Left ventricle myocardium superior (tissue), 1 donor: ENCODE measurements at places on chromosomes 4 and X. TPM values are rescaled to one million over a fixed set of nuclear protein-coding genes. Genes with fewer than 3 reads are reported as not detected.

The ERCC6L gene
- 0.05 TPM for total RNA-seq

The SLC6A14 gene
- total RNA-seq, result not detected

The AFP gene
- total RNA-seq, result not detected

The CORIN gene
- total RNA-seq, result 96.8 TPM

The NXF2 gene
- total RNA-seq, result not detected

The ATXN3L gene
- total RNA-seq, result not detected

The KLB gene
- 0.12 TPM for total RNA-seq

DNA sequence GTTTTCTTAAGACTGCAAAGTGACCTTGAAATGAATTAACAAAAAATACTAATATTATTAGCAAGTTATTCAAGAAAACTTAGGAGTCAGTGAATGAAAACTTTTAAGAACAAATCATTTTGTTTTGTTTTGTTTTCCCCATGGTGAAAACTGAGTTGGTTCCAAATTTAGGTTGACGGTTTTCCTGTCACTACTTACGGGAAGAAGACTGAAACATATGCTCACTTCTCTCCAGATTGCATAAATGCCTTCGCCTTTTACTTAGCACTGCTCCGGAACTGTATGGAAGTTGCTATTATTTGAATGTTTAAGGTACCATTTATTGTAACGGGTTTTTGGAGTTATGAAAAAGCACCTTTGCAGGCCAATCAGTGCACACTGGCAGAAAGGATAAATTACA is 42.8 kb downstream of the DOCK11 start:
- no peak for DNase-seq

DNA sequence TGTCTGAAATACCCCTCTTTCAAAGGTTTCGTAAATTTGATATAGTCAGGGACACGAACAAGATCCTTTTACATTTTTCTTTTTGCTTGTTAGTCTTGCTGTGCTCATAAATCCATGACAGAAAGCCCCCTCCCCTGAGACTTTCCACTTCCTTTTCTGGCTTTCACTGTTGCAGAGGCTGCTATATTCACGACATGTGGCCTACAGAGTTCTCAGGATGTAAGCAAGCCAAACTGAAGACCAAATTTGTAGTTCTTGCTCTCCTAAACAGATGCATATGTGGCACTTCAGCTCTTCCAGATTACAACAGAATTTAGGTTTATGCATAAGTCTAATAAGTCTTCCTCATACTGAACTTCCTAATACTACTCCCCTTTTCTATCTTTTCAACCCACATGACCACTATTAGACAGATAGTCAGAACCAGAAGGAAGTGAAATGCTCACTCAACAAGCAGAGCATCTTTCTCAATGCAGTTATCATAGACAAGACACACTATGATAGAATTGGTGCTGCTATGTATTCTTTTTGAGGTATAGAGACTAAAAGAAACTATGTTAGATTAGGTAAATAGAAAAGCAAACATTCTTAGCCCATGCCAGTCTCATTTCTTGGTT is 15.0 kb downstream of the BTK start:
- no peak for DNase-seq

DNA sequence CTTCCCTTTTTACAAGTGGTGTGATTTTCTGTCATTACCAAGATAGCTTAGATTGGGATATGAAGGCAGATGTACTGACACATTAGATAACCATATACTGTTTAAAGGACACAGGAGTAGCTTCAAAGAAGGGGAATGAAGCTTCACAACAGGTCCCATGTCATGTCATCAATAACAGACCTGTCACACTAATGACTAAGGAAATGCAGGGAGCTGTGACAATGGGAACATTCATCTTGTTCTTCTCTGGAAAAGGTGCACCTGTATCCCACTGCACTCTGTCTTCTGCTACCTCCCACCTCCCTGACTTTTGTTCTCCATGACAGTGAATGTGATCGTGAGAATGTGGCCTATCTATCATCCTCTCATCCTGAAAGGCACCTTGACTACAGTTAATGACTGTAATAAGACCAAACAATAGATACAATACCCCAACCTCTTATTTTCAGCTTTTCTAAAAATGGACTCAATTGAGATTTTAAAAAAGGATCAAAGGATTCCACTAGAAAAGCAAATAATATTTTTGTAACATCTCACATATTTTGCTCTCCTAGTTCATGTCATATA is 472.5 kb downstream of the STPG2 start:
- DNase-seq, result no peak

- DNase-seq, result no peak
Measured at GRCh38 chr4:6472008-6472386, 417 bp downstream of the PPP2R2C start.

- DNase-seq, result peak; percentile 61
Measured at GRCh38 chrX:56233682-56234081, 1.5 kb downstream of the KLF8 start.

DNA sequence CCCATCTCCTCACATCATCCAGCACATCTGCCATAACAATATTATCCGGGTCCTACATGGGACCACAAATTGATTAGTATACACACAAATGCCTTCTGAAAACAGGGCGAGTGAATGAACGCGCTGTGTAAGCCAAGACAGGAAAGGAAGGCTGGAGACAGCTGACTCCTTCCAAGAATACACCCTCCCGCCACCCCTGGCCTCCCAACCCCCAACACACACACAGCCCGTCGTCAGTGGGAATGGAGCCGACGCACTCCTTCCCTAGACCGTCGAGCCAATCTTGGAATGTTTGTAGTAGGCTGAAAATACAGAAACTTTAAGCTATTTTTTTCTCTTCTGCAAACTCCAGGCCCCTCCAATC is 319 bp upstream of the MAGEH1 start:
- DNase-seq, result no peak

DNA sequence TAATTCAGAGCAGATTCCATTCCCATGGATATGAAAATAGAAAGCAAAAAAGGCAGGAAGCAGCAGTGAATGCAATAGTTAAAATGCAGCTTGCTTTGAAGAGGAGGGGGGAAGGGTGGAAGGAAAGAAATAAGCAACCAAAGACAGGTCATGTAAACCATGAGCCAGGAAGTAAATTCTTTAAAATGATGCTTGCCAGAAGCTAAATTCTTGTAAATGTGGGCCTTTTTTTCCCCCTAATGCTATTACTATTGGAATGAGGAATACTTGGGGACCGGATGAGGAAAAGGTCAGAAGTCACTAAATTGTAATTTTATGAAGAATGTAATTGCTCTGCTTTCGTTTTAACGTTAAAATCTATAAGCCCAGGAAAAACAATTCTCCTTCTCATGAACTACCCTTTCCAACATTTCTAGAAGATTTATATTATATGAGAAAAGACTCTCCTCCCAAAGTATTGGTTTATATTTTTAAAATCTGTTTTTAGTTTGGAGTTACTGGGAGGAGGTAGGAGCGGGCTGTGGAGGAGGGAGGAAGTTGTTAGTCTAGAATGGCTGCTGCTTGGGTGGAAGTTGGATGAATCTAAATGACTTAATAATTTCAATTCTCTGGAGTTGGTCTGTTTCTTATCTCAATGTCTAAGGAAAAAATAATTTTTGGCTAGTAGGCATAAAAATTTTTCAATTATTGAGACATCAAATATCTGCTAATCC is 77.6 kb upstream of the PCDH18 start:
- DNase-seq, result no peak

DNA sequence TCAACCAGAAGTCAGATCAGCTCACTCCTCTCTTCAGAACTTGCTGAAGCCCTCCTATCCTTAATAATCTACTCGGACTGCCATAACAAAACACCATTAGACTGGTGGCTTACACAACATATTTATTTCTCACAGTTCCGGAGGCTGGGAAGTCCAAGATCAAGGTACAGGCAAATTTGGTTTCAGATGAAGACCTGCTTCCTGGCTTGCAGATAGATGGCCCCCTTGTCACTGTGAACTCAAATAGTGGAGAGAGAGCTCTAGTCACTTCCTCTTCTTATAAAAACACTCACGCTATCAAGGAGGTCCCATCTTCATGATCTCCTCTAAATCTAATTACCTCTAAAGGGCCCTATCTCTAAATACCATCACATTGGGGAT is 125.1 kb downstream of the CAMK2D start:
- DNase-seq, result no peak

DNA sequence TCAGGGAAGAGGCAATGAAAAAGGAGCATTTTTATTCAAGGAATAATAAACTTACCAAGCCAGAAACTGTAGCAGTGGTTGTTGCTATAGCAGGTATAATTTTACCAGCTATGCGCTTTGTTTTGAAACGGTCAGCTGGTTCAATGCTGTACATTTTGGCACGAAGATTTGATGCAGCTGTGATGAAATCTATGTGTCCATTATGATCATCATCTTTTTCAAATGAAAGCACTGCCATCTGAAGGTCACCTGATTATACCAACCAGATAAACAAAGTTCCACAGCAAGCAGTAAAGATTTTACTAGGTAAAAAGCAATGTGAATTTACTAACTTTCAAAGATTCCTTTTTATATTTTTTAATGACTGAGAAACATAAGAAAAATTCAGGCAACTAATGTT is 66.4 kb downstream of the STAP1 start:
- DNase-seq, result no peak

DNA sequence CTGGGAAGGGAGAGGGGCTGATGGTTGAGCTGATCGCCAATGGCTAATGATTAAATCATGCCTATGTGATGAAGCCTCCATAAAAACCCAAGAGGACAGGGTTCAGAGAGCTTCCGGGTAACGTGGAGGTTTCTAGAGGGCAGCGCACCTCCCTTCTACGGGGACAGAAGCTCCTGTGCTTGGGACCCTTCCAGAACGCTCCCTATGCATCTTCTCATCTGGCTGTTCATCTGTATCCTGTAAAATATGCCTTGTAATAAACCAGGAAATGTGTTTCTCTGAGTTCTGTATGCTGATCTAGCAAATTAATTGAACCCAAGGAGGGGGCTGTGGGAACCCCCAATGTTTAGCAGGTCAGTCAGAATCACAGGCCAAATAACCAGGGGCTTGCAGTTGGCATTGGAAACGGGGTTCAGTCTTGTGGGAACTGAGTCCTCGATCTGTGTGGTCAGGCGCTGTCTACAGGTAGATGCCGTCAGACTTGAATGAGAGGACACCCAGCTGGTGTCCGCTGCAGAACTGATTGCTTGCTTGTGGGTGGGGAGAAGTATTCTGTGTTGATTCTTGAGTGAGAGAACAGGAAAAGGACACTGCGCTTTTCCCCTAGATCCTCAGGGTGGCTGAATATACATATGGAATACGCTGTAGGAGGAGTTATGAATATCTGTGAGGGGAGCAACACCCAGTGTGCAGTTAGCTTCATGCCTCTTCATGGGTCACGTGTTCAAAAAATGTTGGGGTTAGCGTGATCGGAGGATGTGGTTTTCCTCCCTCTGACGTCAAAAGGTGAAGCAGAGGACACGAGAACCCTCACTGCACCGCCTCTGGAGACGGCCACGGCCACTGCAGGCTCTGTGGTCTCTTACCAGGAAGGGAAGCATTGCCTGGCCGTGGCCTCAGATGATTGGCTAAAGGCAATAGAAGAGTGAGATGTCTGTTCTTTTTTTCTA is 29.2 kb downstream of the HTT-AS start:
- DNase-seq, result peak; percentile 65

DNA sequence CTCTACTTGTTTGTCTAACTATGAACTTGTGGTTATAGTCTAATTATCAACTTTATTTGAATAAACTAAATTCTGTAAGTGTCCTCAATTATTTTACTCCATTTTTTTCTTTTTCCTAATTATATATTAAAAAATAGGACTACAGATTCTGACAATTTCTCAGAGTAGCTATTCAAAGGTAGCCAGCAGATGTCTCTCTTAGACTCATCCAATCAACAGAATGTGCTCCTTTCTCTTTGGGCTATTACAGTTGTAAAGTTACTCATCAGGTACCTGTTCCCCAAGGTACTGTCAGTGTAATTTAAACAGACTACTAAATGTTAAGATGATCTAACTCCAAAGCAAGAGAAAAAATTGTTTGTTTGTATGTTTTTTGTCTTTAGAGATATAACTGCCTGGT is 248.6 kb downstream of the PCDH18 start:
- no peak for DNase-seq

GRCh38 chr4:46372878-46373277 is 17.1 kb downstream of the GABRA2 start:
- DNase-seq, result no peak

- DNase-seq, result no peak
Measured at GRCh38 chrX:17606231-17606630, 131.1 kb upstream of the SCML1 start.

- DNase-seq, result no peak
Measured at GRCh38 chr4:125702406-125702805, 387.7 kb downstream of the FAT4 start.

DNA sequence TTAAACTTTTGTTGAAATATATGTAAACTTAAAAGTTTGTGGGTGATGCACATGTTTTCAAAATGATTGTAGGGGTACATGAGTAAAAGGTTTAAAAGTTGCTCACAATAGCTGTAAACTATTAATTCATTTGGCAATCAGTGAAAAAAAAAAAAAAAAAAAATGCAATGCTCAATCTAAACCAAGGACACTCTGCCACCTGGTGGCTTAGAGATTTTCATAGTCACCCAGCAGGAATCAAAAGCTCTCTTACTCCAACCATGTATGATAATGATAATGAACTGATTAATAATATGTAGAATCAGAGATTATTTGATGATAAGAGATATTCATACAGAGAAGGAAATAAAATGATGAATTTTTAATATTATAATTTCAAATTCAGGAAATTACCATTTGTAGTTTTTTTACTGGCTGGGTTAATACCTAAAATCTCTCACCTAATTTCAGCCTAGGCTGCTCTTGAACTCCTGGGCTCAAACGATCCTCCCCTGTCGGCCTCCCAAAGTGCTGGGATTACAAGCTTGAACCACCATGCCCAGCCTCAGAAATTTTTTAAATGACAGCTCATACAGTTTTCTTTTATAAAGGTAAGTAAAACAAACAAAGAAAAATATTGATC is 46.9 kb upstream of the SLC25A4 start:
- no peak for DNase-seq

DNA sequence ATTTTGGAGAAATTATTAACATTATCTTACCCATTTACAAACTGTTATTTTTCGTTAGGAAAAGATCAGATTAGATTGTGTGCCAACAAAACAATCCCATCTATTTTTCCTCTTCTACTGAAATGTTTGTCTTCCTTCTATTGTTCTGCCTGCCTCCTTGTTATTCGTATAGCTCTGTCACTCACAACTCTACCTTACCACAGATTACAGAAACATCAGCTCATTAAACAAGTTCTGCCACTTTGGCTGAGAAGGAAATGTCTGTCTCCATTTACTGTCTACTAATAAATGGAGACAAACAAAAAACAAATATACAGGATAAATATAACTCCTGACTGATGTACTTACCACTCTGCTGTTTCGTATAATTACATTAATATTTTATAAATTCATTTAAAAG is 211.4 kb downstream of the ENOX2 start:
- DNase-seq, result no peak

DNA sequence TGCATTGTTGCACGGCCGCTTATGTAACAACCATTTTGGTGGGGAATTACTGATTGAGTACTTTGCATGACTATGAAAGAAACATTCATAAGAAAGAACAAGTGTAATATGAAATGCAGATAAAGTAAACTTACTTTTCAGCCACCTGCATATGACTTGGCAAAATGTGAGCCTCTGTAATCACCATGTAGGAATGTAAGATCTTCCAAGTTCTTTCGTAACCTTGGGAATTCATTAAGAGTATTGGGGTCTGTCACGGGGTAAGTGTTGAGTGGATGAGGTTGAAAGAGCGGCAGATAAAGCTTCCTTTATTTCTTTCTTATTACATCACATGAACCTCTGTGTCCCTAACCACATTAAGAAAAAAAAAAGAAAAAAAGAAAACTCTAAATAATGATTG is 348.5 kb upstream of the NR3C2 start:
- no peak for DNase-seq
